ENCODE measurements at places on chromosomes 2 and 18.

- DNase-seq = no peak
These were observed 2.9 kb upstream of the B3GNT7 start for GRCh38 chr2:231392431-231393148.

DNA sequence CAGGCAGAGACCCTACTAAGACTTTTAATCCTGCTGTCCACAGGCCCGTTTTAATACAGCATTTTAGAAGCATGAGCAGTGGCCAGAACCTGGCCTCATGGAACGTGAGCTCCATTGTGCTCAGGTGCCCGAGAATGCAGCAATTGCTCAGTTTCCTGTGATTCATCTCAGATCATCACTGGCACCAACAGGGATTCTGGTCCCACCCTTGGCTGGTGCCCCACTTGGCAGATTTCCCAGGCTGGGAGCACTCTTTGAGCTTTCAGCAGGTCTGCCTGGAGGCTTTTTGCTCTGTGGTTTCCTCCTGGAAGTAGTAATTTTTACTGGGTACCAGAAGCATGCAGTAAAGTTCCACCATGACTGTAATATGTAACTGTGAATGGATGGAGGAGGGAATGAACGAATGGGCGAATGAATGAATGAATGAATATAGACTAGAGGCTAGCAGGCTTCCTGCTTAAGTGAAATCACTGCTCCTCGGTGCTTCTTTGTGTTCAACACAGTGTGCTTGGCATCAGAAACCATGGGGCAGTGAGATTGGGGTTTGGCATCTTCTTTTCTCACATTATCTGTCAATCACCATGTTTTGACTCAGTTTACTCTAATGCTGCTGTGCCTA lies 312.9 kb downstream of the PRKCE start:
- DNase-seq = no peak

DNA sequence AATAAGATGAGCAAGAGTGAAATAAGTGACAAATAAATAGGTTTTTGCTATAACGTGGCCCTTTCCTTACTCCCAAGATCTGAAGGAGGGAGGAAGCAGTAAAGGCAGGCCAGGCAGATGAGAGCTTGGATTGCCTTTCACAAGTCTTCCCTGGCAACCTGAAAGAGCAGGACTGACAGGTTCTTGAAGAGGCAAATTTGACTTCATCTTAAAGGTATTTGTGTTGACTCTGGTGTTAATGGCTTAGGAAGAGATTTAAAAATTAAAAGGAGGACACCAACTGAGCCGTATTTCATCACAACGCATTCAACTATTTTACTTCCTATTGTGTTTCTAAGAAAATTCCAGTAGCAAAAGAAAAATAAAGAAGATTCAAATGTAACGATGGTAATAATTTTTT lies 3.2 kb downstream of the STRN start:
- DNase-seq = peak; percentile 50

- no peak for DNase-seq
These were observed 356.2 kb upstream of the SPRED2 start for GRCh38 chr2:65788556-65788955.

DNA sequence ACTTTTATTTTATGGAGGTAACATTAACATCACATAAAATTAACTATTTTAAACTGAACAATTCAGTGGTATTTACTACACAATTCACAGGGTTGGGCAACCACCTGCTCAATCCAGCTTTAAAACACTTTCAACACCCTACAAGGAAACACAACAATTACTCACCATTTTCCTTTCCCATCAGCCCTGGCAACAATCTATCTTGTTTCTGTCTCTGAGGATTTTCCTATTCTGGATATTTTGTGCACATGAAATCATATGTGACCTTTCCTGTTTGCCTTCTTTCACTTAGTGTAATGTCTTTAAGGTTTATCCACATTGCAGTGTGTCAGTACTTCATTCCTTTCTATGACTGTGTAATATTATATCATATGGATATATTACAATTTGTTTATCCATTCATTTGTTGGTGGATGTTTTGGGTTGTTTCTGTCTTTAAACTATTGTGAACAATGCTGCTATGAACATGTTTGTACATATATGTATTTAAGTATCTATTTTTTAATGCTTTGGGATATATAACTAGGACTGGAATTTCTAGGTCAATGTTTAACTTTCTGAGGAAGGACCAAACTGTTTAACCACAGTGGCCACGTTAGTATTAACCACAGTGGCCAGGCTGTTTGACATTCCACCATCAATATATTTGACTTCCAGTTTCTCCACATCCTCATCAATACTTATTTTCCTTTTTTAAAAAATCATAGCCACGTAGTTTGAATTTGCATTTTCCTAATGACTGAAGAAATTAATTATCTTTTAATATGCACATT lies 72.4 kb upstream of the KIF5C start:
- DNase-seq = no peak

DNA sequence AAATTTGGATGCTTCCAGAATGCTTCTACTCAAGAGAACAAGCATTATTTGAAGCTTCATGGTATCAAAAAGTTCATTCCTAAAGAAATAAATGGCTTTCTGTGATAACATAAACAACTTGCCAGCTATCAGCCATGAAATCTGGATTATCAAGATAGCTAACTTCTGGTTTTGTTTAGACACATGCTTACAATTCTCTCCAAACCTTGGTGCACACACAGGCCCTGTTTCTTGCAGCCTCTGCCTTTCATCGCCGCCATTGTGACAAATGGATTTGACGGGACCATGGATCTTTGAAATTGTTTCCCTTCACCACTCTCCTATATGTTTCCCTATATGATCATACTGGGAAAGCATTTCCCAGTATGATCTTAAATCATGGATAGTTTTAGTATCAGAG lies 47.9 kb upstream of the CABLES1 start:
- DNase-seq = no peak

DNA sequence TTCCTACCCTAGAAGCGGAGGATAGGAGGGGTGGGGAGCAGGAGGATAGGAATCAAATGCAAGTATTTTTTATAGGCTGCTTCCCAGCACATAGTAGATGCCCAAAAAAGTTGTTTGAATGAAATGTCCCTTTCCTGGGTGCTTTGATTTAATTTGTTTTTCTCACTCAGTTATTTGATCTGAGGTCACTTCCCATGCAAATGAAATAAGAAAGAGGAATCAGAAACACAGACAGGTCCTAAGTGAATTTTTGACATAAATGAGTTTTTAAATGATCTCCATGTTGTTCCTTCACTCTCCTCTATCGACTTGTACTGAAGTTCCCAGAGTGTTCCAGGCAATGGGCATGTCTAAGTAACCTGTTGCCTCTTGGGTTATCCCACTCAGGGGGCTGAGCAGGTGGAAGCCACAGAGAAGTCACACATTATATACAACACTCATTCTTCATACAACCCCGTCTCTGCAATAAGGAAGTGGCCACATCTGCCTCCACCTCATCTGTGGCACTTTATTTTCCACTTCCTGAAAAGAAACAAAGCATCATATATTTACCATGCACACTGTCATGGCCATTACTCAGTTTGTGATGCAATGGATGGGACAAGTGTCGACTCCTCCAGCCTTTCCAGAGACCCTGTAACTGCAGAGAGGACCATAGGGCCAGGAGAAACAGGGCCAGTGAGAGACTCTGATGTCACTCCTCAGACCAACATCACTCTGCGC lies 81.9 kb upstream of the ZNF397 start:
- DNase-seq = no peak

GRCh38 chr18:48922801-48923730 lies 27.7 kb downstream of the SMAD7 start:
- peak; percentile 32 for DNase-seq

- no peak for DNase-seq
These were observed 78.6 kb downstream of the BARD1 start for GRCh38 chr2:214730800-214731407.

GRCh38 chr2:212022966-212023365 lies 515.6 kb downstream of the ERBB4 start:
- DNase-seq = no peak

GRCh38 chr2:212845941-212846340 lies 305.5 kb downstream of the IKZF2 start:
- no peak for DNase-seq

- DNase-seq = no peak
These were observed 278.0 kb upstream of the KYNU start for GRCh38 chr2:142599504-142599903.

- no peak for DNase-seq
These were observed 119.7 kb downstream of the ACAA2 start for GRCh38 chr18:49693717-49694005.

- no peak for DNase-seq
These were observed 209.9 kb upstream of the TRIB2 start for GRCh38 chr2:12506846-12507245.

GRCh38 chr2:140353541-140353940 lies 1573.4 kb upstream of the NXPH2 start:
- no peak for DNase-seq

- DNase-seq = no peak
These were observed 43.3 kb downstream of the FBXO11 start for GRCh38 chr2:47862949-47863348.

DNA sequence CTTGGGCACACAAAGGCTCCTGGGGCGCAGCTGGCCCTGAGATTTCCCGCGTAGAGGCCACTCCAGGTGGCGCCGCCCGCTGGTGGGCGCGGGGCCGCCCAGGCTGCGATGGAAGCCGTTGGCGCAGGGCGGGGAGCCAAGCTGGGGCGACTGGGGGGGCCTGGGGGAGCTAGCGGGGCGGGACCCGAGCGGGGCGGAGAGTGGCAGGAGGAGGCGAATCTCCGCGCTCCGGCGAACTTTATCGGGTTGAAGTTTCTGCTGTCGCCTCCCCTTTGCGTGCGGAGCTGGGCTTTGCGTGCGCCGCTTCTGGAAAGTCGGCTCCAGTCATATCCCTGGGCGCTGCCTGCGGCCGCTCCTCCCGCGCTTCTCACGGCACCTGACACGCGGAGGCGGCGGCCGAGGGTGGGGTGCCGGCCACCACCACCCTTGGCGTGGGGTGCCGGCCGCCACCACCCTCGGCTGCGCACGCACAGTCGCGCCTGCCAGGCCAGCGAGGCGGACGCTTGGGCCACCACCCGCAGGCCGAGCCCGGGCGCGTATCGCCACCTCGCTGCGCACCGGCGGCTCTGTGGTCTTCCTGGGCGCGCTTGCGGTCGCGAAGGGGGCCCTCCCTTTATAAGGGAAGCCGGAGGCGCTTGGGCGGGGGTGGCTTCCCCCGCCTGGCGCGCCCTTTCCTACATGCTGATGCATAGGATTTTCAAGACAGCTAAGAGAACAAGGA lies 919 bp upstream of the CYP1B1 start:
- peak; percentile 84 for DNase-seq

DNA sequence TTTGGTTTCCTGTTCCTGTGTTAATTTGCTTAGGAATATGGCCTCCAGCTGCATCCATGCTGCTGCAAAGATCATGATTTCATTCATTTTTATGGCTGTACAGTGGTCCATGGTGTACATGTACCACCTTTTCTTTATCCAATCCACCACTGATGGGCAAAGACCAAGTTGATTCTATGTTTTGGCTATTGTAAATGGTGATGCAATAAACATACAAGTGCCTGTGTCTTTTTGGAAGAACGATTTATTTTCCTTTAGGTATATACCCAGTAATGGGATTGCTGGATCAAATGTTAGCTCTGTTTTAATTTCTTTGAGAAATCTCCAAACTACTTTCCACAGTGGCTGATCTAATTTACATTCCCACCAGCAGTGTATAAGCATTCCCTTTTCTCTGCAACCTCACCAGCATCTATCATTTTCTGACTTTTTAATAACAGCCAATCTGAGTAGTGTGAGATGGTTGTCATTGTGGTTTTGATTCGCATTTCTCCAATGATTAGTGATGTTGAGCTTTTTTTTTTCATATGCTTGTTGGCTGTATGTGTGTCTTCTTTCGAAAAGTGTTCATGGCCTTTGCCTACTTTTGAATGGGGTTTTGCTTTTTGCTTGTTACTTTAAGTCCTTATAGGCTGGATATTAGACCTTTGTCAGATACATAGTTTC lies 19.4 kb downstream of the EXOC6B start:
- no peak for DNase-seq

- no peak for DNase-seq
These were observed 124.8 kb upstream of the COL5A2 start for GRCh38 chr2:189304360-189304759.

- no peak for DNase-seq
These were observed 291.6 kb downstream of the TNS1 start for GRCh38 chr2:217711188-217711587.

DNA sequence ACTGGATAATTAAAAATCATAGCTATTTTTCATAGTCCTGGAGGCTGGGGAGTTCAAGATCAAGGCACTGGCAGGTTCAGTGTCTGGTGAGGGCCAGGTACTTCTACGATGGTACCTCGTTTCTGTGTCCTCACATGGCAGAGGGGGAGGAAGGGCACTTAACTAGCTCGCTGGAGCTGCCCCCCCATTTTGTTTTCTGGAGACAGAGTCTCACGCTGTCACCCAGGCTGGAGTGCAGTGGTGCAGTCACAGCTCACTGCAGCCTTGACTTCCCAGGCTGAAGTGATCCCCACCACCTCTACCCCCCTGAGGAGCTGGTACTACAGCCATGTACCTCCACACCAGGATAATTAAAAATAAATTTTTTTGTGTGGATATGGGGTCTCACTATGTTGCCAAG lies 40.3 kb downstream of the ASB1 start:
- DNase-seq = no peak

- no peak for DNase-seq
These were observed 33.4 kb downstream of the THSD7B start for GRCh38 chr2:136798766-136799165.

DNA sequence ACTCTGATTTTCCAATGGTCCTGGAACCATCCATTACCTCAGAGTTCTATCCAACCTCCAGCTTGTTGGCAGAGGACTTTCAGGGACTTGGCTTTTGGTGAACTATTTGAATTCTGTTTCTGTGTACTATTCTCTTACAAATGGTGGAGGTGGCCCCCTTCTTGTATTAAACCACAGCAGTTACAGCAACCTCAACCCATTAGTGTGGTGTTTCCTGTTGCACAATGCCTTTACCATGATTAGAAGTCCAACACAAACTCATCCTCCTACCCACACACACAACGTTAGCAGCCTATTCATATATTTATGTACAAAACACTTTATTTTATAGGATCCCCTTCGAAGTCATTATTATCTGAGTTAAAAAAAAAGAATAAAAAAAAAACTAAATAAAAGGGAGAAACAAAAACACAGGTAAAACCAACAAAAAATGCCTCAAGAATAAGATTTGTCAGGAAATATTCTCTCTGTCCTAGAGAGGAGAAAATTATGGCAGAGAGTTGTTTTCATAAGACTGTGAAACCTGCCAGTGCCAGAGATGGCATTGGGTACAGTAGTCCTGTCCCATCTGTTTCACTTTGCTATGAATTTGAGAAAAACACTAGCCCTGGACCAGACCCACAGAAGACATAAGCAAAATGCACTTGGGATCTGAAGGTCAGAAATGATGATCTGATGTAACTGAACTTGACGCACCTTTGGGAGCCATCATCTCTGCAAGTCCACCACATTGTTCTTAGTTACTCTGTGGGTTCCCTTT lies 1896.0 kb upstream of the PIK3C3 start:
- DNase-seq = no peak

DNA sequence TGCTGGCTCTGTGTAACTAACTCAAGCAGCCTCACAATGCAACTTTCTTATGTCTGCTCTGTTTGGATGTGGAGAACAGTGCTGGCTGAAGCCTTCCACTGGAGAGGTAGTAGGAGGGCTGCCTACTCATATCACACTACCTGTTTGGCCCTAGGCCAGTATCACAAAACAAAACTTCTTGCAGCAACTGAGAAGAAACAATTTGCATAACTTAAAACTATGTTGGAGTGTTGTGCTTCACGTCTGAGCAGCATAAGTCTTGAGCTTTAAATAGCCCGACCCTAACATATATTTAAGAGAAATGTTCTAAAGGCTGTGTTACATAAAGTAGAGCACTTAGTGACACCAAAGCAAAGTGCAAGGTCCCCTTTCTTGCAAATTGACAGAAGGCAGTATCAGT lies 204.9 kb upstream of the ACVR2A start:
- no peak for DNase-seq
